ENCODE measurements at places on chromosomes 11 and 22.

DNA sequence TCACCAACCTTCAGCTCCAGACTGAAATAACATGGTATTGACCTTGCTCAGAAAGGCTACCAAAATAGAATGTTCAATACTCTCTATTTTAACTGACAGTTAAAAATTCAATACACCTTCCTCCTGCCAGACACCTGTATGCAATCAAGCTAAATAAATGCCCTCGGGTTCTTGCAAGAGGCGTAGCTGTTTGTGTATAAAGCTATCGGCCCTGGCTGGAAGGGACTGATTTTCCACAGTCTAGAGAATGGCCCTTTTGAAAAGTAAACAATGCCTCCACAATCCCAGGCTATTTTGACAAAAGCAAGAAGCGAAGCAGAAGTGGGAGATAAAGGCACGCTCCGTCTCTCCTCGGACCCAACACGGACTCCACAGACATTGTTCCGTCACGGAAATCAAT is 791.2 kb downstream of the BRD1 start:
- peaks cover 2% of the 10 kb centered on the region for H3K36me3 ChIP-seq
- peaks cover 28% of the 10 kb centered on the region for H3K27me3 ChIP-seq
- H3K4me3 ChIP-seq, result no peak overlapping the region
- H3K4me1 ChIP-seq, result no peaks in the 10 kb centered on the region
- no peak for DNase-seq

DNA sequence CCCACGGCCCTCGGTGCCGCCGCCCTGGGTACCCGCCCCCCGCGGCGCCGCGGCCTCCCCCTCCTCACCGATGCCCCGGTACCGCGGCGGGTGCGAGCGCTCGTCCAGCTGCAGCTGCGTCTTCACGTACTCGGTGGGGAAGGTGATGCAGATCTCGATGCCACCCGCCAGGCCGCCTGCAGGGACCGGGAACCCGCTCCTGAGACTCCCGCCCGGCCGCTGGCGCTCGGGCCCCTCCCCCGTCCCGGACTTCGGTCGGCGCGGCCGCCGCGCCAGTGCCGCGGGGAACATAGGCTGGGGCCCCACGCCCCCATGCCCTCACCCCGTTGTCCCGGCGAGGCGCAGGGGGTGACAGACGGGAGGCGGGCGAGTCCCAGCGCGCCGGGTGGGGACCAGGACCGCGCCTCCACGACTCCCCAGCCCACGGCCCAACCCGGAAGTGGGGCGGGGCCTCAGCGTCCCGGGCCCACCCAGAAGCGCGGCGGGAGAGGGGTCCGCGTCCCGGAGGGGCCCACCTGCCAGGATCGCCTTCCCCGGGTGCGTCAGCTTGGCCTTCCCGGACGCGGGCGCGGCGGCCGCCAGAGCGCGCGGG is 375 bp downstream of the SLC25A1 start:
- no peak overlapping the region for H3K27ac ChIP-seq
- no peaks in the 10 kb centered on the region for H3K27me3 ChIP-seq
- peaks cover 9% of the 10 kb centered on the region for H3K36me3 ChIP-seq
- peak; percentile 28 for DNase-seq
- peaks cover 17% of the 10 kb centered on the region for H3K4me1 ChIP-seq

DNA sequence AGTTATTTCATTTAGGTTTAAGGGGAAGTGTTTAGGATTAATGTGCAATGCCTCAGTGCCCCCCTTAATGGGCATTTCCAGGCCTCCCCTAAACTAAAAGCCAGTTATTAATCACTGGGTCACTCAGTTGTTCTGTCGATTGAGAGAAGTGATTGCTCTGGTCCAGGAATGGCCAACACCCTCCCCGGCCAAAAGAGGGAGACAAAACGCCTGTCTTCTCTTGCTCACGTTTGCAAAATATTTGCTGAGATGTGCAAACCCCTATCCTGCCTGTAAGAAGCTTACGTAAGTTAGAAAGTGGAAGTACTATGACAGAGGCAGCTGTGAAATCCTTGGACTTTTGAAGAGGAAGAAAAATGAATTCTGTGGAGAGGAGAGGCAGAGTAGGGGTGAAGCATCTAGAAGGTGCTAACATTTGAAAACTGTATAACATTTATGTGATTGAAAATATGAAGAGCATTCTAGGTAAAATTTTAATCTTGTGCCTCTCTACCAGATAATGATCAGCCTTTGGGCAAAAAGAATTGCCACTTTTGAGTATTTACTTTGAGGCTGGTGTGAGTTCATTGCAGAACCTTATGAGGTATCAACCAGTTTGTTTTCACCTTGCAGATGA is 37.7 kb downstream of the NTM start:
- no peaks in the 10 kb centered on the region for H3K4me1 ChIP-seq
- H3K36me3 ChIP-seq, result no peaks in the 10 kb centered on the region
- H3K4me3 ChIP-seq, result no peak overlapping the region

DNA sequence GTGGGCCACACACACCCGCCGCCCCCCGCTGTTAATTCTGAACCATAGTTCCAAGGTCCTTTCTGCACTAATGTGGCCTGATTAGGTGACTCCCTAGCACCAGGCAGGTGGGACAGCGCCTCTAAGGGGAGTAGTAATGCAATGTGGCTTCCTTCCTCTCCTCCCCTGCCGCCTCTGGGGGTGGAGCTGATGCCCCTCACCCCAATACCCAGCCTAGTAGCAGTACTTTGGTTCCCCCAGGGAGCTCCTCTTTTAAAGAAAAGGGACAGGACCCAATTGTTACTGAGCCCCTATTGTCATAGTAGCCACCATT is 14.4 kb downstream of the RTN4RL2 start:
- H3K4me3 ChIP-seq, result peak overlapping the region; percentile 82
- DNase-seq, result no peak
- no peaks in the 10 kb centered on the region for H3K36me3 ChIP-seq
- H3K27me3 ChIP-seq, result peaks cover 16% of the 10 kb centered on the region
- H3K4me1 ChIP-seq, result peaks cover 30% of the 10 kb centered on the region

DNA sequence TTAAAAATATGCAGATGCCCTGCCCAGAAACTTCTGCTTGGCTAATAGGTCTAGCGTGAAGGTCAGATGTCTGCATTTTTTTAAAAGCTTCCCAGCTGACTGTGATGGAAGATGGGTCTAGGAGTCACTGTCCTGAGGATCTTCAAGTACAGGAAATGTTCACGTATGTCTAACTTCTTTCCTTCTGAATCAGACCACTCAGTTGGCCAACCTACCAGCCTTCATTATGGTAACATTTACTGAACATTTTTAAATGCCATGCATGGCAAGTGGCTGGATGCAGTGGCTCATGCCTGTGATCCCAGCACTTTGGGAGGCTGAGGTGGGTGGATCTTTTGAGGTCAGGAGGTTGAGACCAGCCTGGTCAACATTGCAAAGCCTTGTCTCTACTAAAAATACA is 1.1 kb upstream of the PRG2 start:
- no peak overlapping the region for H3K4me3 ChIP-seq
- H3K27me3 ChIP-seq, result peaks cover 7% of the 10 kb centered on the region
- H3K36me3 ChIP-seq, result no peaks in the 10 kb centered on the region
- no peak overlapping the region for H3K27ac ChIP-seq
- no peak for DNase-seq

DNA sequence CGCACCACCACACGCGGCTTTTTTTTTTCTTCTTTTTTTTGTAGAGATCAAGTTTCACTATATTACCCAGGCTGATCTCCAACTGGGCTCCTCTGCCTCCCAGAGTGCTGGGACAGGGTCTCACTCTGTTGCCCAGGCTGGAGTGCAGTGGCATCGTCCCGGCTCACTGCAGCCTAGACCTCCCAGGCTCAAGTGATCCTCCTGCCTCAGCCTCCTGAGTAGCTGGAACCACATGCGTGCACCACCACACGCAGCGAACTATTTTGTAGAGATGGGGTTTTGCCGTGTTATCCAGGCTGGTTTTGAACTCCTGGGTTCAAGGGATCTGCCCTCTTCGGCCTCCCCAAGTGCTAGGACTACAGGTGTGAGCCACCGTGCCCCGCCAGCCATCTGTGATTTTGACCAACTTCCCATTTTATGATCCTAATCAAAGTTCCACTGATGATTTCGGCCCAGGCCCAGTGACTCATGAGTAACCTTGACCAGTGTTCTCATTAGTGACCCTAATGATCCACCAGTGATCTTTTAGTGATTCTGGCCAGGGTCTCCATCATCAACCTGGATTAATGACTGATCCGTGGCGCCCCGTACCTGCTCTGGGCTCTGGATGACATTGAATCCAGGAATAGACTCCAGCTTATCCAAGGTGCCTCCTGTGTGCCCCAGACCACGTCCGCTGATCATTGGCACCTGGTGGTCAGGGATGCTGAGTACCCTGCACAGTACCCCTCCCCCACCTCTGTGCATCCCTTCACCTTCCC is 1.7 kb downstream of the TYMP start:
- peaks cover 52% of the 10 kb centered on the region for H3K36me3 ChIP-seq
- no peak for DNase-seq
- no peaks in the 10 kb centered on the region for H3K27me3 ChIP-seq
- peak overlapping the region; percentile 95 for H3K27ac ChIP-seq

DNA sequence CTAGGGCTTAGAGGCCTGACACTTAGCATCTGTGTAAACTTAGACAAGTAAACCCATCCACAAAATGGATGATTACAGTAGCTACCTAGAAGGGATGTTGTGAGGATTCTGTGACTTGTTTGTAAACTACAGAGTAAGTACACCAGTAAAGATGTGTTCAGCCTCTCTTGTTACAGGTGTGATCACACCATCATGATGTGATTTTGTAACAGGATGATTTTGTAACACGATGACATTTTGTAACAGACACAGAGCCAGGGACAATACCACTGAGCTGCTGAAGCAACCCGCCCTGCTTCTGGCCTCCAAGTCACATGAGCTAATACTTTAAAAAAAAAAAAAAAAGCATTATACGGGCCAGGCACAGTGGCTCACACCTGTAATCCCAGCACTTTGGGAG is 17.0 kb downstream of the FADD start:
- no peak overlapping the region for H3K27ac ChIP-seq
- no peaks in the 10 kb centered on the region for H3K36me3 ChIP-seq
- no peak for DNase-seq
- H3K27me3 ChIP-seq, result peaks cover 1% of the 10 kb centered on the region
- no peak overlapping the region for H3K4me3 ChIP-seq

DNA sequence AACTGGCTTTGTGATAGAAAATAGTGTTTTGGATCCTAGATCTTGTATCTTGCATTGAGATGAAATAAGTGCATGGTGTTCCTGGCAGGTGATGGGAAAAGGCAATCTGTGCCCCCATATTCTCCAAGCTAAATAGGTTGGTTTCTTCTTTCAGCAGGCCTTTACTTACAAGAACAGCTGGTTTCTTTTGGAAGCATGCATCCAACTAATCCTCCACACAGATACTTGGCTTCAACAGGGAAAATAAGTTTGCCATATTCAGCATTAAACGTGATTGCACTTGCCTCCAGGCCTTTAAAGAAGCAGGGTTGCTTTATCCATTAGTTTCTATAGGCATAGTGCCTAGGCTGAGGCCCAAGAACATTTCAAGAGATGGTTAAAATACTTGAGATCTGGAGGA is 59.9 kb downstream of the APIP start:
- H3K4me3 ChIP-seq, result no peak overlapping the region
- H3K27me3 ChIP-seq, result peaks cover 5% of the 10 kb centered on the region
- DNase-seq, result no peak
- H3K36me3 ChIP-seq, result no peaks in the 10 kb centered on the region
- no peaks in the 10 kb centered on the region for H3K4me1 ChIP-seq

DNA sequence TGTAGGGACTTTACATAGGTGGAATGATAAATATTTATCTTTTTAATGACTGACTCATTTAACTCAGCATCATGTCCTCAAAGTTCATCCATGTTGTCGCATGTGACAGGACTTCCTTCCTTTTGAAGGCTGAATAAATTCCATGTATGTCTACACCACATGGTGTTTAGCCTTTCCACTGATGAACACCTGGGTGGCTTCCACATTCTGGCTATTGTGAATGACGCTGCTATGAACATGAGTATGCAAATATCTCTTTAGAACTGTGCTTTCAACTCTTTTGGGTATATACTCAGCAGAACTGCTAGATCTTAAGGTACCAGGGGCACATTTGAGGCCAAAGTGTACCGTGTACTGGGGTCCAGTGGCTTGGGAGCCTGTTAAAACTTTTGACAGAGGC is 24.1 kb downstream of the LARGE1 start:
- DNase-seq, result no peak
- no peak overlapping the region for H3K4me3 ChIP-seq
- no peaks in the 10 kb centered on the region for H3K27me3 ChIP-seq
- H3K4me1 ChIP-seq, result no peaks in the 10 kb centered on the region

DNA sequence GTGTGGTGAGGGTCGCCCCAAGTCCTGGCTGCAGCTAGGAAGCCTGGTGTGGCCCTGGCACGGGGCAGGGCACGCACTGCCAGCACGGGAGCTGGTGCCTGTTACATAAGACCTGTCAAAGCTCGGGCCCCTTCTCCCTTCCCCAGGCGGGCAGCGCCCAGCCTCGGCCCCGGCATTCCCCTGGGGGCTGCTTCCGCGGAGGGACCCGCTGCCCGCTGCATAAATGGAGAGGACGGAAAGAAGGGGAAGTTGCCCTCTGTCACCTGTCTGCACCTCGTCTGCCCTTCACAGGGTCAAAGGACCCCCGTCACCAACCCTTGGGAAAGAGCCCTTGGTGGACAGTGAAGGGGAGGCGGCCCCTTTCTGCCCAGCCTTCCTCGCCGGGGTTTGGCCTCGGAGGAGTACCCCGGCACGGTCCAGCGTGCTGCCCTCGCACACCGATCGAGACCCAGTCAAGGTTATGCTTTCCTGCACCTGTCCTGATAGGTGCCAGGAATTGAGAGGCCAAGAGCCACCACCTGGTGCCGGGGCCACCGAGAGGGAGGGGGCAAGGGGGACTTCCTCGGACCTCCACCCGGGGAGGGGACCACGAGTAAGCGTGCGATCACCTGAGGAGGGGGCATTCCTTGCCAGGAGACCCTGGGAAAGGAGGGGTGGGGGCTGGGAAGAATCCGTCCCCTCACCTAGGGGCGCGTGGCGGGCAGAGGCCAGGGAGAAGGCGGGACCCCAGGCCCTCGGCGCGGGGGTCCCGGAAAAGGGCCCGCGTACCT is 16.8 kb upstream of the MFRP start:
- peaks cover 57% of the 10 kb centered on the region for H3K27me3 ChIP-seq
- H3K36me3 ChIP-seq, result peaks cover 11% of the 10 kb centered on the region
- DNase-seq, result no peak
- H3K4me3 ChIP-seq, result peak overlapping the region; percentile 64
